DND-41 (cell line): ENCODE measurements at places on chromosomes 6 and 20.

GRCh38 chr20:51607170-51607569, 64.7 kb upstream of the NFATC2 start:
- DNase-seq, result no peak

GRCh38 chr6:42084889-42085288, 34.6 kb downstream of the TAF8 start:
- no peak for DNase-seq

GRCh38 chr6:55560290-55560885, 18.6 kb downstream of the HMGCLL1 start:
- no peak for DNase-seq

- no peak for DNase-seq
These were observed 99.7 kb downstream of the ZMYND8 start for GRCh38 chr20:47256668-47257236.

- DNase-seq, result no peak
These were observed 44.9 kb downstream of the GINS1 start for GRCh38 chr20:25452333-25452732.

GRCh38 chr6:16949716-16950115, 152.1 kb upstream of the STMND1 start:
- no peak for DNase-seq

- DNase-seq, result no peak
These were observed 11.4 kb upstream of the TSPYL4 start for GRCh38 chr6:116265041-116265829.

- DNase-seq, result no peak
These were observed 463.0 kb downstream of the CDKAL1 start for GRCh38 chr6:20997143-20997769.

- peak; percentile 94 for DNase-seq
These were observed 37.5 kb upstream of the MRPS18A start for GRCh38 chr6:43724914-43725642.

- no peak for DNase-seq
These were observed 213.3 kb upstream of the SSTR4 start for GRCh38 chr20:22821796-22822195.

GRCh38 chr6:104986625-104987024, 29.7 kb downstream of the LIN28B start:
- no peak for DNase-seq
